ENCODE measurements at places on chromosomes 16 and 17.
A peak's percentile ranks its signal among the peaks of the same experiment; 100 is the strongest.

DNA sequence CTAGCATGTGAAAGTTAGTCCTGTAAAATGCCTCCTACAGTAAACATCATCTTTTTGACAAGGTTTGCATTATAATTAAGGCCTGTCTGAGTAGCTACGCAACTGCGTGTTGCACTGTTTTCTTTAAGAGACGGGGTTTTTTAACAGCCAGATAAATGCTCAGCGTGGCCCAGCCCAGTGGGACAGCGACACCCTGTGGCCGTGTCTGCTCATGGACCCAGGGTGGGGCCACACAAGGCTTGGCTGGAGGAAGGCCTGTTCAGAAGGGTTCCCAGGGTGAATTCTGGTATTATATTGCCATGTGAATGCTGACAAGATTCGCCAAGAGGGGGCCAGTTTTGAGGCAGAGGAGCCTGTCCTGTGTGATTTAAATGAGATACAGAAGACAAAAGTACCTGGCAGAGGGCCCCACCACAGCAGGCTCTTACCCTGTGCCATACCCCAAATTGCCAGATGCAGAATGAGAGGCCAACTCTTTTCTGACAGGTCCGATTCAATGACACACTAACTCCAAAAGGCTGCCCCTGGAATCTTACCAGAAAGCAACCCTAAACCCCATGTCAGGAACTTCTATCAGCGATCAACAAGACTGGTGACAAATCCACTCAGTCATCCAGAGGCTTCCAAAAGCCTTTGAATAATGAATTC lies 65.9 kb upstream of the IRX6 start:
- peak; percentile 71 for DNase-seq

- DNase-seq: peak; percentile 90
Observed at GRCh38 chr17:45265821-45266220, 3.9 kb upstream of the SPATA32 start.

DNA sequence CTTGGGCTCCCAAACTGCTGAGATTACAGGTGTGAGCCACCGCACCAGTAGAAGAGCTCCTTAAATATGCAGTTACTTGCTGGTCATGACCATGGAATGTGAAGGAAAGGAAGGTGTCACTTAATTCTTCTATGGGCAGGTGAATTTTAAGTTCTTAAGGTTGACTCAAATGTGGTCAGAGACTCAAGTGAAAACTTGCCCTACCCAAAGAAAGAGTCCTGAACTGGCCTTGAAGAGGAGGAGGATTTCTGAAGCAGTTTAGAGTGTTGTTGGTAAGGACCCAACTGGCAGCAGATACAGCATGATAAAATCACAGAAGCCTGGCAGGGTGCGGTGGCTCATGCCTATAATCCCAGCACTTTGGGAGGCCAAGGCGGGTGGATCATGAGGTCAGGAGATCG lies 29.4 kb downstream of the CHD9 start:
- DNase-seq: no peak

- DNase-seq: no peak
Observed at GRCh38 chr17:55524440-55525220, 13.4 kb upstream of the SMIM36 start.

- DNase-seq: no peak
Observed at GRCh38 chr16:84563786-84564420, 54.0 kb downstream of the COTL1 start.
